ENCODE measurements at places on chromosomes 2 and 18.

DNA sequence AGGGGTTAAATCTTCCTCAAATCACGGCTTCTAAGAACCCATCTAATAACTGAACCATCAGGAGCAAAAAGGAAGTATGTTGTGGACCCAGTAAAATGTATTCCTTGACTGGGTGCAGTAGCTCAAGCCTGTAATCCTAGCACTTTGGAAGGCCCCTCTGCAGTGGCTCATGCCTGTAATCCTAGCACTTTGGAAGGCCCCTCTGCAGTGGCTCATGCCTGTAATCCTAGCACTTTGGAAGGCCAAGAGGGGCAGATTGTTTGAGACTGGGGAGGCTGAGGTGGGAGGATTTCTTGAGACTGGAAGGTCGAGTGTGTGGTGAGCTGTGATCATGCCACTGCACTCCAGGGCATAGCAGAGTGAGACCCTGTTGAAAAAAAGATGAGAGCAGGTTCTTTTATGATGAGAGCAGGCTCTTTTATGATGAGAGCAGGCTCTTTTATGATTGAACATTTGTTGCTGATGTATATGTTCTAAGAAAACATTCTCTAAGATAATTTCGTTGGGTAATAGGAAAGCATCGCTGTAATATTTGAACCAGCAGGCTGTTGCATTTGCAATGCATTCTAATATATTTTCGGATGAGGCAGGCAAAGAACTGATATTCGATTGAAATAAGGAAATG, 3.5 kb upstream of the PARD6G start:
- no peak for DNase-seq

DNA sequence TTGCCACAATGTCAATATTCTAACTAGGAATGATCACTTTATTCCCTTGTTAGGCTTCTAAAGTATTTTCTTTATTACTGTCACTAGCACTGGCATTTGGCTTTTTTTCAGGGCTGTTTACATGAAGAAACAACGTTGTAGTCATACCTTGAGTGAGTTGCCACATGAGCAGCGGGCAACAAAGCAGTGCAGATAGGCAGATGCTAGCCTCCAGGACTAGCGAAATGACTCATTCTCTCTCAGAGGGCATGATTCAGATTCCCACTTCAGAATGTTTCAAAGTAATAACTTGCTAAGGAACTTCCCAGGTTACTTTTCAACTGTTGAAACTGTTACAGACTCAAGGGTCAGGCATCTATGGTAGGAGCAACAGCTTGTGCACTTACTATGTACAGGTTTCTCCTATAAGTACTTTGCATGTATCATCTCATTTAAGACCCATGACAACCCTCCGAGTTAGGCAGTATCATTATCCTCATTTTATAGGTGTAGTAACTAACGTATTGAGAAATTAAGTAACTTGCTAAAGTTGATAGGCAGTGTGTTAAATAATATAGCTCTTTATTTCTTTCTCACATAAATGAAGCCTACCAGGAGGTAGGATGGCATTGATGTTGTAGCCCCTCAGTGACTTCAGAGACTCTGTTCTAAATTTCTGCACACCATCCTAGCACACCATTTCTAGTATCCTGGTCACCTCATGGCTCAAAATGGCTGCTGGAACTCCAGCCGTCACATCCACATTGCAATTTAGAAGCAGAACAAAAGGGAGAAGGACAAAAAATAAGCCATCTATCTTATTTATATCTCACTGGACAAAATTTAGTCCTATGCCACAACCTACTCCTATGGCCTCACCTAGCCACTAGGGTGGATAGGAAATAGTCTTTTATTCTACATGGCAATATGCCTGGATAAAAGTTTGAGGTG, 83.3 kb downstream of the ICOS start:
- DNase-seq, result no peak

DNA sequence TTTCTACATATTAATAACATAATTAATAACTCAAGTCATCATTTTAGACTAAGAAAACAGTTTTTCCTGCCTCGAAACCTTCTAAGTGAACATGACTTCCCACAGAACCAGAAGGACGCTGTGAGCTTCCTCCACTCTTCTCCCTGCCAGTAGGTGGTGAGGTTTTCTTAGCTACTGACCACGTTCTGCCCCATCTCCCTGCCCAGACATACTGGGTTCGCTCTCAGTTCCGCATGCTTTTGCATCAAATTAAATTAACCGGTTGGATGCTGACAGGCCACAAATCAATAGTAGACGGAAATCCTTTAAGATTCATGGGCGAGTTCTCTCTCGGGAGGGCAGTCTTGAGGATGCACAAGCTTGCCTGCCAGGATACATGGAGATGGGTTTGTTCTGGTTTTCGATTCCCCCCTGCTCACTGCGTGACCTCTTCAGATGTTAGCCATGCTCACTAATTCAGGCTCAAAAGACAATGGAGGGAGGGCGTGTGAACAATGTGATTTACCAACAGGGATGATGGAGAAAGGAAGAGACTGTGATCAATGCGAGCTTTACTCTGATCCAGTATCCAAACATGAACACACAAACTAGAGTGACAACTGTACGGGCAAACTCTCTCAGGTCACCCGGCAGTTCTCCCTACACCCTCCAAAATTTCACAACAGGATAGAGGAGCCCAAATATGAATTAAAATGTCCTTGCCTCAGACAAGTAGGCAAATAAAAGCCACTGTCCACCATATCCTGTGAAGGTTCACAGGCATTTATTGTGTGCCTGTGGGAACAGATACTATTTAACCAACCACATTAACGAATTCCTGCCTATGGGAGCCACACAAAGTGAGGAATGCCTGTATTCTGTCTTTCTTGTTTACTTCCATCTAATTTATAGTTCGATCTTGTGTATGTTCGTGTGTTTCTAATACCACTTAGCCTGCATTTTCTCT, 375.7 kb downstream of the EIPR1 start:
- DNase-seq, result no peak

DNA sequence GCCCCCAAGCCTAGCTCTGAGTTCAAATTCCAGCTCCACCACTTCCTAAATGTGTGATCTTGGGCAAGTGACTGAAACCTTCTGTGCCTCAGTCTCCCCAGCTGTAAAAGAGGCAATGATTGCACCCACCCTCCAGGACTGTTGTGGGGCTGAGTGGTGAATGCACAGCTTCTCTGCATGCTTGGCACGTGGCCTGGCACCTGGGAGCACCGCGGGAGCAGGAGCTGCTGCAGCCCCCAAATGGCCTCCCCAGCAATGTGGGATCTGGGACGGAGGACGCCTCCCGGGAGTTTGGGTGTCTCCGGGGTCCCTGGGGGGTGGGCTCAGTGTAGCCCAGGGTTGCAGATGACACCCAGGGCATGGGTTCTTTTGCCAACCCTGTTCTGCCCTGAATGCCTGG, 1.6 kb downstream of the KLHL30 start:
- no peak for DNase-seq

DNA sequence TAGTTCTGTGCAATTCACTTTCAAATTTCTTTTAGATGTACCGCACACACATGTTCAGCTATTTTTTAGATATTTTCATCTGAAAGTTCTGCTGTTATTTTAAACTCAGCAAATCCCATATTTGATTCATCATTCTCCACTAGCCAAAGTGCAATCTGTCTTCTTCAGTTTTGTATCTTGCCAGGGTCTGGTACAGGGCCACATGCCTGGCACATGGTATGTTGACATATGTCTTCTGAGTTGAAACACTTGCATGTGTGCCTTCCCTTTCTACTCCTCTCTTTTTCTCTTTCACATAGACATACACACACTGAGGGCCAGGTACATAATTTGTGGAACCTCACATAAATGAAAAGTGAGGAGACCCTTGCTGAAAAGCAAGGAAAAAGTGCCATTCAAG, 25.7 kb upstream of the SESTD1 start:
- no peak for DNase-seq

GRCh38 chr2:235832941-235833340, 335.2 kb downstream of the GBX2 start:
- DNase-seq, result no peak

DNA sequence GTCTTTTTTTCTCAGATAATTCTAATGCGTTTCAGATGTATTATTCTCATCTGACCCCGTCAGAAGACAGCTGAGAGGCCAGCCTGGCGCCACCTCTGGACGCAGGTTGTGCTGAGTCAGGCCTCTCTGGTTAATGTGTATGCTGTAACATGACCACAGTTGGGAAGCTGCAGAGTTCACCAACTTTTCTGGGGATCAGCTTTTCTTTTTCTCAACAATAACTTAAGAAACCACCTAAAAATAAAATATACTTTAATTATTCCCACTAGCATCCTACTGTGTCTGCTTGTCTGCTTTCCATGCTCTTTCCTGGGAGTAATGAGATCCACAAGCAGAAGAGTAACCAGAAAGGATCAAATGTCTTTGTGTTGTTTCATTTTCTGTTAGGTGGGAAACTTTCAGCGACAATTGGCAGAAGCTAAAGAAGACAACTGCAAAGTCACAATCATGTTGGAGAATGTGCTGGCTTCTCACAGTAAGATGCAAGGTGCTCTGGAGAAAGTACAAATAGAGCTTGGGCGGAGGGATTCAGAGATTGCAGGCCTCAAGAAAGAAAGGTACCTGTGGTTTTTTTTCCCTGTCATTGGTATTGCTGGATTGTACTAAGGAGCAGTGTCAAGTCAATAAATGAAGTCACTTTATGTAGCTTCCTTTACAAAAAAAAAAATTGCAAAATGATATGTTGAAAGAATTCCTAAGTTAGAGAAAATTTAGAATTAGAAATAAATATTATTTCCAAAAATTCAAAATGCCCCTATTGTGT, 79.8 kb downstream of the CCDC150 start:
- peak; percentile 64 for DNase-seq
